ENCODE measurements at places on chromosomes 2 and 18. TPM values are rescaled to one million over a fixed set of nuclear protein-coding genes. Genes with fewer than 3 reads are reported as not detected.

DNA sequence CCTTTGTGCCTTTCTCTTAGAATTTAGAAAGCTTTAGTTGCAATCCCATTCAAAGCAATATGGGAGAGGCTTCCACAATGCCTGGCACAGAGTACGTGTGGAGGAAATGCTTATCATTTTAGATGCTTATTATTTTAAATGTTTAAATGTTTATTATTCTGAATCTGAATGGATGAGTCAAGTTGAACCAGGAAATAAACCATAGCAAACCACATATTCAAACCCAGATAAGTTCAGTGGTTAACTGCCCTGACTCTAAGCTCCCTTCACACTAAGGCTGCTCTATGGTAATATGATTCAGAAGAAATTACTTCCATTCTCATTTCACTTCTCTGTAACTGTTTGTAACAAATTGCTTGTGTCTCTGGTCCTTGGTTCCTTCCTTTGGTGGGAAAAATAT is 5.2 kb upstream of the PPP4R1 start:
- DNase-seq: no peak

- DNase-seq: no peak
These were observed 11.0 kb downstream of the SLC19A3 start for GRCh38 chr2:227706859-227707258.

DNA sequence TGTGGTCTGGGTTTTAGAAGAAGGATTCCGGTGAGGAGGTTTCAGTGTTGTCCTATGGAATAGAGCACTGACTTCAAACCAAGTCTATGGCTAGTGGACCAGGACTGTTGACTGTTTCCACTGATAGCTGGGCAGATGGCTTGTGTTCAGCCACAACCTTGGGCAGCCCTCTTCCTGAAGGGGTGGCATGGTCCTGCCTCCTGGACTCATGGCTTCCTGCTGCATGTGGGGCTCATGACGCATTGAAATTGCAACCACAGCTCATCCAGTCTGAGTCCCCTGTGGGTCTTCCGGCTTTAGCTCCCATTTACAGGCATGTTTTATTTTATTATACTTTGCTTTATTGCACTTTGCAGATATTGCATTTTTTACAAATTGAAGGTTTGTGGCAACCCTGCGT is 105.0 kb downstream of the B3GNT2 start:
- DNase-seq: no peak

DNA sequence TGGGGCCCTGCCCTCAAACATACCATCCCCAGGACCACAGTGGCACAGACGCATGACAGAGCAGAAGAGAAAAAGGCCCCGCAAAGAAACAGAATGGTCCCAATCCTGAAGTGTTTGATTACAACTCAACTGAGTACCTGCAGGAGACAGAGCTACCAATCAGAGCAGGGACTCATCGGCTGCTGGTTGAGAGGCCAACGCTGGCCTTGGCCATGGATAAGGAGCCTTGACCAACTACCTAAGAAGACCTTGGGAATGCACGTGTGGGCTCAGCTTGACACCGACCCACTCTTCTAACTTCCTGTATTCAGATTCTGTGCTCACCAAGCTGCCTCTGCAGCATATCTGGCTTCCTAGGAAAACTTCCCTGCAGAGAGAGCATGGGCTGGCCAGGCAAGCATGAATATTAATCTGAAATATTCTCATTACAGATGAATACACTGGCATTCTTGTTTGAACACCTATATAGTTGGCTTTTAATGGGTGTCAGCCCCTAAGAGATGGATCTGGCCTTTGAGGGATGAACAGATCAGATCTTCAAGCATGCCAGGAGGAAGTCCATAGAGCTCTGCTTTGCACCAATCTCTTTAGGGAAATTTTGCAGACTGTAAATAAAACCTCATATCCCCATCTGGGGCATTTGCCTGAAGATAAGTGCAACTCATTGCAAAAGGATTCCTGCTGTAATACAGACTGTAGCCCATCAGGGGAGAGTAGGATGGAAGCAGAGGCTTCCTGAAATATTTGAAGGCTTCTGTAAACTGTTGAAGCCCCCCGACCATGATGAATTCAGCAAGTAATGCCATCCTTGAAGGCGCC is 135.4 kb downstream of the BCL2 start:
- no peak for DNase-seq

- no peak for DNase-seq
These were observed 2.3 kb downstream of the ASB3 start for GRCh38 chr2:53784436-53784835.

GRCh38 chr2:216860426-216861137 is 718 bp upstream of the TNP1 start:
- DNase-seq: no peak

- no peak for DNase-seq
These were observed 78.7 kb upstream of the SLC1A4 start for GRCh38 chr2:64910523-64910922.

- no peak for DNase-seq
These were observed 23.0 kb downstream of the CFAP221 start for GRCh38 chr2:119567292-119567691.

GRCh38 chr18:28125051-28125450 is 51.9 kb downstream of the CDH2 start:
- DNase-seq: no peak

GRCh38 chr2:179302764-179303571 is 38.3 kb upstream of the SESTD1 start:
- DNase-seq: no peak

DNA sequence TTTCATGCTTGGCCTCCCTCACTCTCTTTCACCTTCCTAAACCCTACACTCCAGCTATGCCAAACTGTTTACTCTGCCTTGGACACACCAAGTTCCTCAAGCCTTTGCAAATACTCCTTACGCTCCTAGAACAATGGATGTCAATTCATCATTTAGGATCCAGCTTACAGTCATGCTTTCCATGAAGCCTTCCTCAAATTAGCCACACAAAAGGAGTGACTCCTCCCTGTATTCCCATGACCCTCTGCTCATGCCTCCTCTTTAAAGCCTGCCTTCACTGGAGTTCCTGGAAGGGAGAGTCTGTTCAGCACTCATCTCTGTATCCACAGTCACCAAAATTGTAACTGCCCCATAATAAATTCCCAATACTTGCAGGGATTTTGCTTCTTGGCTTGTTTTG is 721 bp upstream of the EHD3 start:
- DNase-seq: no peak

ELOA2 gene
- not detected for total RNA-seq

OSR1 gene
- 41.6 TPM for total RNA-seq

ZBTB7C gene
- total RNA-seq: 14.2 TPM

GBX2 gene
- not detected for total RNA-seq

KCNJ13 gene
- total RNA-seq: not detected

ARL5A gene
- 50.6 TPM for total RNA-seq

Data from mesenteric fat pad (tissue), 1 donor.